Activated CD8-positive, alpha-beta memory T cell treated with anti-CD3 and anti-CD28 coated beads, Interleukin-2, amount 50 U/mL, for 48 hours (primary cell): ENCODE measurements at places on chromosomes 1 and 21.

DNA sequence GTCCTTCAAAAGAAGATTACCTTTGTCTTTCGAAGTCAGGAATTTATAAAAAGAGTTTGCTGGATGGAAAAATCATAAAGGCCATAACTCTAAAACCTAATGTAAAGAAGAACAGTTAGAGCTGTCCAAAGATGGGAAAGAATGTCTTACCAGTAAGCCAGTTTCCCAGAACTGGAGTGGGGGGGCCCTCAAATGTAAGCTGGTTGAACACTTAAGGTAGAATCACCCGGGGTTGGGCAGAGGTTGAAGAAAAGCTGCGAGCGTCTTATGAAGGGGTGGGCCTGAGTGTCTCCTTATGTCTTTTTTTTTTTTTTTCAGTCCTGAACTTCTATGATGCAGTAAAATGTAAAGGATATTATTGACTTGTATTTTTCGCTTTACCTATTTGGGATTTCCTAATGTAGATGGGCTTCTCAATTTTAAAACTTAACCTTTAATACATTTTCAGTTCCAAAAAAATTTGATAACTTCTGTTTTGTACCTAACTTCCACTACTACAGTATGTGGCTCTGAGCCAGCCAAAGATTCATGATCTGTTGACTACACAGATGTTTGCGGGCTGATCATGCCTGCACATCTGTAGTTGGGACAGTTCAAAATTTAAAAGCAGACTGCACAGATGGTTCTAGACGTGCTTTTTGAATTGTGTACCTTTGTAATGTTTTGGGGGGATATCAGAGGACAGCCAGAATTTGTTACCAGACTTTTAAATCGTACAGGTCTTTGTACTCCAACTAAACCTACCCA lies 43.6 kb downstream of the NFYC start:
- no peak for DNase-seq

GRCh38 chr1:154419620-154420571 lies 14.8 kb downstream of the IL6R start:
- DNase-seq = no peak

DNA sequence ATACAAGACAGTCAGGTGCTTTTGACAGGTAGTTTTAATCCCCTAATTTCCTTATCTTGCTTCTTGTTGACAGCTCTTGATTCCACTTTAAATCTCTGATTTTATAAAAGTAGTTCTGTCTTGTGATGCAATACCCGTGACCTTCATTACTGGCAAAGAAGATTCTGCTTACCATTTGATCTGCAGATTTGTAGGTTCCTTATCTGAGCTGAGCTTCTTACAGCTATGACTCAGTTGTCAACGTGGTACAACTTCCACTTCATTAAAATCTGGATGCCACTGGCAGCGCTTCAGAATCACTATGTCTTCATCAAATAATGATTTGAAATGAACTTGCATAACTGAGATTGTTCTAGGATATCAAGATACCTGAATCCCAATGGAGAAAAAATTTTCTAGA lies 543.6 kb upstream of the B3GALT2 start:
- no peak for DNase-seq

DNA sequence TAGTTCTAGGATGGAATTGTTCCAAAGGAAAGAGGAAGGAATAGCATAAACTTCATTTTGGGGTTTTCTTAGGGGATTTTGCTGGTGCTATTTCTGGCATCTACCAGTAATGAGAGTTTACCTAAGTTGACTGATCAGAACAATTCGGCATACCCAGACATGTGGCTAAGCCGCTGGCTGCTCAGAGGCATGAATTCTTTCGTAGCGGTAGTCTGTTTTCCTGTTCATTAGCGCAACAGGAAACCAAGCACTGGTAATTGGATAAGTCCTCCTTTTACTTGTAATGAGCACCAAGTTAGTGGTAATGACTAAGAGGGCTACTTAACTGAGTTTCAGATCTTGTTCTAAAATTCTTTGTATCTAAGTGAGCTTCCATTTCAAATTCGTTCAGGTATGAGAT lies 38.6 kb downstream of the C21orf91 start:
- DNase-seq = no peak

- DNase-seq = no peak
Measured at GRCh38 chr1:245651093-245651492, 496.3 kb downstream of the KIF26B start.

DNA sequence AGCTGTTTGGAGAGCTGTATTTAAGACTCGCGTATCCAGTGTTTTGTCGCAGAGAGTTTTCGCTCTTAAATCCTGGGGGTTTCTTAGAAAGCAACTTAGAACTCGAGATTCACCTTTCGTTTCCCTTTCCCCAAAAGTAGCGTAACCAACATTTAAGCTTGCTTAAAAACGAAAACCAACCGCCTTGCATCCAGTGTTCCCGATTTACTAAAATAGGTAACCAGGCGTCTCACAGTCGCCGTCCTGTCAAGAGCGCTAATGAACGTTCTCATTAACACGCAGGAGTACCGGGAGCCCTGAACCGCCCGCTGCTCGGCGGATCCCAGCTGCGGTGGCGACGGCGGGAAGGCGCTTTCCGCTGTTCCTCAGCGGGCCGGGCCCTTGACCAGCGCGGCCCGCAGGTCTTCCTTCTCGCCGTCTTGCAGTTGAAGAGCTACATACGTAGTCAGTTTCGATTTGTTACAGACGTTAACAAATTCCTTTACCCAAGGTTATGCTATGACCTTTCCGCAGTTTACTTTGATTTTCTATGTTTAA lies 1.9 kb downstream of the OLIG1 start:
- DNase-seq = peak; percentile 55

DNA sequence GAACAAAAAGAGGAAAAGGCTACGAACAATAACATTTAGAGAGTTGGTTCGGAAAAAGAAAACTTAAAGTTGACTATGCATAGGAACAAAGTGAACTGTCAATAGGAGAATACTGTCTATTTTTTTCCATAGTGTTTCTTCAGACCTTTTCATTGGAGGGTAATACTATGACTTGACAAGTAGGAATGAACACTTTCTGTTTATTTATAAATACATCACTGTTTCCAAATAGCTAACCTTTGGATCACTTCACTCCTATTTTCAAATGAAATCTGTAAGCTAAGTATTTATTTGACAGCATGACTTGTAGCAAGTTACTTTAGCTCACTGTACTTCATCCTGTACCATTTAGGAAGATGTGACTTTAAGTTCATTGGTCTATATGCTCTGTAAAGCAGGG lies 221.3 kb downstream of the COL24A1 start:
- DNase-seq = no peak

- DNase-seq = no peak
Measured at GRCh38 chr21:15943009-15943666, 213.4 kb downstream of the USP25 start.

DNA sequence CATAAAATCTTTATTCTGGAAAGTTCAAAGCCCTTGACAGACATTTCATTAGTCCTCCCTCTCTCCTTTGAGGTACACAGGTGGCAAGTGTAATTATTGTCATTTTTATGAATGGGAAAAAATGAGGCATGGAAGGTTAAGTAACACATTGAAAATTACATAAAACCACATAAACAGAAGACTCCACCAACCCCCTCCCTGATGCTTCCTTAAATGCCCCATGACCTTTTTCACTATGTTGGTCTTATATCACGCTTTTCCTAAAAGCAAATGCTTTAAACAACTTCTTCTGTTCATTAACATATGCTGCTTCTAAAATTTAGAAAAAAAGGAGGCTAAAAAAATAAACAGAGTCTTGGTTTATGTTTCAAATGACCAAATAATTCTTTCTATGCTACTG lies 648.4 kb downstream of the PTPRC start:
- no peak for DNase-seq

DNA sequence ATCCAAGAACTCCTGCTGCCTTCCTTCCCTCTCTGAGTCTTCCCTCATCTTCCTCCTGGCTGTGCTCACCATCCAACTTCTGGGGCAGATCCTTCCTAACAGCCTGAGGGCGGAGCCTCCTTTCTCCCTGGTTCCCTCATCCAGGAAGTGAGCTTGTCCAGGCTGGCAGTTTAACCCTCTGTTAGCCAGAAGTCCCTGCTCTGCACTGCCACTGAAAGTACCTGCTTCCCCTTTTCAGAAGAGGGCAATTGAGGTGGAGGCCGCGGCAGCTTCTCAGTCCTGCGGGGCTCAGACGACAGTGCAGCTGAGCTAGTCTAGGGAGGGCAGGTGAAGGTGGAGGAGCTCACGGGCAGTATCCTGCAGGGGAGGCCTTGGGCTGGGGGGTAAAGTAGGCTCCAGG lies 149.1 kb downstream of the FCRL5 start:
- DNase-seq = no peak

GRCh38 chr1:70008660-70009059 lies 196.7 kb downstream of the LRRC40 start:
- no peak for DNase-seq

GRCh38 chr1:14810595-14811361 lies 212.3 kb downstream of the KAZN start:
- DNase-seq = no peak

- DNase-seq = no peak
Measured at GRCh38 chr1:26844424-26845196, 18.1 kb downstream of the ZDHHC18 start.

GRCh38 chr1:188155261-188155660 lies 1326.5 kb downstream of the PLA2G4A start:
- DNase-seq = no peak

- DNase-seq = no peak
Measured at GRCh38 chr1:203368624-203369451, 17.9 kb upstream of the FMOD start.

- no peak for DNase-seq
Measured at GRCh38 chr1:63756839-63757238, 17.0 kb upstream of the ROR1 start.

- no peak for DNase-seq
Measured at GRCh38 chr1:237303929-237304328, 261.9 kb downstream of the RYR2 start.

DNA sequence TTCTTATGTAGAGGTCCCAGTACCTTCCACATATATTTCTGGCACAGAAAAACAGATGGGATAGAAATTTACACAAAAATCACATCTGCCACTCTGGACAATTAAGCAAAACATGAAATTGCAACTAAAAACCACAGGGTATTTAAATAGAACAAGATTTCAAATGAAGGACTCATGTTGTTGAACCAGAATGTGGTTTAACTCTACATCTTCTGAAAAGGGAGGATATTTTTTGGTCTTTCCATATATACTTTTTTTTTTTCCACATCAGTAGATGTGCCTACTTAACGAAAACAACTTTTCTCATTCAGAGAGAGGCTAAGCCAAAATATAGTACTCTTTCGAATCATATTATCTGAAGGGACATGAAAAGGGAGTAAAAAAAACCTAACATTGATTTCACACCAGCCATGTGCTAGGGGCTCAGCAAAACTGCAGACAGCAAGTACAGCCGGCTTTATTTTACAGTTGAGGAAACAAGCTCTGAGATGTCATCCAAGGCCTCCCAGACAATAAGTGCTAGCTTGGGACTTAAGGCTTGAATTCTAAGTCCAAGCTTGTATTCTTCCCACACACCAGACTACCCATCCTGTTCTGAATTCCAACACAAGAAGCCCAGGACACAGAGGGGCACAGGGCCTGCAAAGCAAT lies 208.9 kb downstream of the PBX1 start:
- no peak for DNase-seq

DNA sequence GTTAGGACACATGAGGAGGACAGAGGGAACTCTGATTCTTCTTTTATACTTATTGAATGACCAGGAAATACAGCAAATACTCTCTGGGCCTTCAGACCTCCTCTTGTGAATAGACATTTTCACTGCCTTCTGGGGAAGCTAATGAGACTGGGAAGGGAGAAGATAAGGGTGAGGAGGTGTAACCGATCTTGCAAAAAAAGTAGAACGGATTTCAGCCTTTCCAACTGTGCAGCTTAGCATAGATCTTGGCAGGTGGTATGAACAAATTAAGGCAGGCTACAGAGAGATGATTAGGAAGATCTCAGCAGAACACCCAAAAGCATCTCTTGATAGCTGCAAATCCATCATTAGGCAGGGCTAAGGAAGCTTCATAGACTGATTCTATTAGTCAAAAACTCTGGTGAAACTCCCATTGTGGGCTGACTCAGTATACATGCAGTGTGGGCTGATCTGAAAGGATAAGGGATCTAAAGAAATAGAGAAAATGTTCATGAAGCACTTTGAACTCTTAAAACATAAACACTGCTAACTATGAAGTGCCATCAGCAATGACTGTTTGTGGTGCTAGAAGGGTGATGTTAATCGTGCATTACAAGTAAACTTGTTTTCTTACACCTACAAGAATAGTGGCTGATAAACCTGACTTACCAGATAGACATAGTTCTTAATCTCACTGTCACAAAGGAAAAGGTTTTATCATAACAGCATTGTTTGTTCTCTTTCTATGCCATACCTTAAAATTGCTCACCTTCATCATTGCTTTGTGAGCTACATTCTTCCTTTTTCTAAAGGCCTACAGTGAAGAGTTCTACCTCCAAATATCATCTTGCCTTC lies 85.5 kb upstream of the PALMD start:
- DNase-seq = no peak

- DNase-seq = no peak
Measured at GRCh38 chr21:46148106-46148505, 7.3 kb downstream of the FTCD start.

- no peak for DNase-seq
Measured at GRCh38 chr21:17784604-17785402, 34.4 kb downstream of the C21orf91 start.
